ENCODE measurements at places on chromosomes 1 and 21. TPM values are rescaled to one million over a fixed set of nuclear protein-coding genes. Genes with fewer than 3 reads are reported as not detected.

The CLDN14 gene
- not detected for total RNA-seq

- DNase-seq, result no peak
These were observed 31.1 kb downstream of the LDLRAD2 start for GRCh38 chr1:21843208-21843607.

DNA sequence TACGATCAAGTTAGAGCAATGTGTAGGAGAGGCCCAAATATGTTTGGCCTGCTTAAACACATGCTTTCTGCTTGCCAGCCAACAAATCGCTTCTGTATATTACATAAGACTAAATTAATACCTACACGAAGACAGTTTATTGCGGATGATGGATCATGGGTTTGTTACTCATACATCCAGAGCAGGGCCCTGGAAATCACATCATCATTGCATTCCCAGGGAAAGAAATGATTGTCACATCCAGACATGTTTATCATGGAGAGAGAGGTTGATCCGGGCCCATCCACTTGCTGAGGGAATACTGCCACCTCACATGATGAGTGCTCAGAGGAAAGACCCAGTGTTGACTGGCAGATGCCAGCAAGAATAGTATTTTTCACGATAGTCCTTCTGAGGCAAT, 282.6 kb downstream of the NUF2 start:
- DNase-seq, result no peak

DNA sequence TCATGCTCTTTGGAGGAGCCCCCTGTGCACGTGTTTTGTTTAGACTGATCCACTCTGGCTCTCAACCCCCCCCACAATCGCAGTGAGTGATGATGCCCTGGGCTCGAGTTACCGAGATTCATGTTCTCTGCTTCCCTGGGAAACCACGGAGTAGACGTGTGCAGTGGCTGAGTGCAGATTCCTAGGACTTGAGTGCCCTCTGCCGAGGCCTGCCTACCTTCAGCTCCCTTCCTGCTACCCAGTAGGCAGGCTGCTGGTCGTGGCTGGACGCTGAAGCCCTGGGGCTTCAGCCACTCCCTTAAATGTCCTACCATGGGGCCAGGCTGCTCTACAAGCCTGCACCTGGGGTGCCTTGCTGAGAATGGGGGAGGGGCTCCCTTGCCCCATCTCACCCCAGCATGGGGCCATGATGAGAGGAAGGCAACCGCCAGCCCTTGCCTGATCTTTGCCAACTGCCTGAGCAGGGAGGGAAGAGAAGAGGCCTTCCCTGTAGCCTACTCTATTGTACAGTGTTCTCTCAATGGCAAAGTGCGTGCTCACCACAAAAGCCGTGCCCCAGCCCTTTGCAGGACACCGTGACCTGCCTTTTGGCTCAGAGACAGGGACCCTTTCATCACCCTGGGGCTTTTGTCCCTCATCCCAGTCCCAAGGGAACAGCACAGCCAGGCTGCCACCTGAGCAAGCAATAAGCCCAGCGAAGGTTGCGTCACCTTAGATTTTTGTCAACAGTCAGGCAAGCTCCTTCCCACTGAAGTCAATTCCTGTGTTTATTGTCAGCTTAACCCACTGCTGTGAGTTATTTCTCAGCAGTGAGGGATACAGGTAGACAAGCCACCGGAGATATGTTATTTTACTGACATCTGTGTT, 4.1 kb upstream of the GRIK3 start:
- DNase-seq, result no peak

GRCh38 chr1:19254416-19254815, 2.8 kb downstream of the MRTO4 start:
- no peak for DNase-seq

GRCh38 chr1:170306513-170306910, 160.8 kb downstream of the NTMT2 start:
- no peak for DNase-seq

- no peak for DNase-seq
These were observed 363.1 kb downstream of the PLPP3 start for GRCh38 chr1:56216218-56216617.

DNA sequence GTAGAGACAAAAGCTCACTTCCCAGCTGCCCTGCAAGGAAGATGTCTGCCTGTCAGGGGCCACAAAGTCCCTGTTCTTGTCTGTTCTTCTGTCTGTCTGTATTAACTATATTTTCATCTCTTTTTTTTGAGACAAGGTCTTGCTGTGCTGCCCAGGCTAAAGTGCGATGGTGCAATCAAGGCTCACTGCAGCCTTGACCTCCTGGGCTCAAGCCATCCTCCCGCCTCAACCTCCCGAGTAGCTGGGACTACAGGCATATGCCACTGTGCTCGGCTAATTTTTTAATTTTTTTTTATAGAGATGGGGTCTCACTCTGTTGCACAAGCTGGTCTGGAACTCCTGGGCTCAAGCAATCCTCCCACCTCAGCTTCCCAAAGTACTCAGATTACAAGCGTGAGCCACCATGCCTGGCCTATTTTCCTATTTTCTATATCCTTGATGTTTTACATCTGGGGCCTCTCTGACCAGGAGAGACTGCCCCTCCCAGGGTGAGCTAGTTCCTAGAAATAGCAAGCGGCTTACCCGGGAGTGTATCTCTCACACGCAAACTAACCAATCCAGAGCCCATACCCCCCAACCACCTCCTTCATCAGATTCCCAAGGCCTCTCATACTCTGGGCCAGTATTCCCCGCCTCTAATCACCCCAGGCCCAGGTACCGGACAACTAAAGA, 5.4 kb upstream of the KLHDC7A start:
- no peak for DNase-seq

DNA sequence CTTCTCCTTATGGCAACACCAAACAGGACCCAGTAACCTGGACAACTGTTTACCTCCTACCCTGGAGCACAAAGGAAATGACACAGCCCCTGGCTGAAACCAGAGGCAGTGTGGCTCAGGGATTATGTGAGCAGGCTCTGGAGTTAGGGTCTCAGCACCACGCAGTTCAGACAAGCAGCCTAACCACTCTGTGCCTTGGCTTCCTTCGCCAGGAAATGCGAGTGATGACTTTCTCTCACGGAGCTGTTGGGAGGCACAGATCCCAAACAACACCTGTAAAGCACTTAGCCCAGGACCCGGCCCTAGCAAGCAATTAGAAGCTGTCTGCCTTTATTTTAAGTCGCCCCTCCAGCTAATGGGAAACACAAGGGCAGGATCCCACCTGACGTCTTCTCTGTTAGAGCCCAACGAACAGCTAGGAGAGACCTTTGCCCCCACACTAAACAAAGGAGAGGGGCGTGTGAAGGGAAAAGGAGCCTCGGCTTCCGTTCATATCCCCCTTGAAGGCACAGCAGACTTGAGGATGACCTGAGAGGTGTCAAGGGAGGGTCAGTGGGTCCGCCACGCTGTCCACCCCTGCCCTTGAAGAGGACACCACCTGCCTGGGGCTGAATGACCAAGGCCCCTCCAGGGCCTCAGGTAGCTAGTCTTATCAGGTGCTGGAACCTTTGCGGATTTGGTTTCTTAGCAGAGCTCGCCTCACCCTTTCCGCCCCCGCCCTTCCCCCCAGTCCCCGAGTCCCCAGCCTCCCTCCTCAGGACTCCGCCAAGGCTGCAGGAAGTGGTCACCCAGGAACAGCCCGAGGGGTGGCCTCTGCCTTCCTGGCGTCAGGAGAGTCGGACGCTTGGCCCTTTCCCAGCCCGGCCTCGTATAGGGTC, 860 bp downstream of the TMEM63A start:
- peak; percentile 84 for DNase-seq

DNA sequence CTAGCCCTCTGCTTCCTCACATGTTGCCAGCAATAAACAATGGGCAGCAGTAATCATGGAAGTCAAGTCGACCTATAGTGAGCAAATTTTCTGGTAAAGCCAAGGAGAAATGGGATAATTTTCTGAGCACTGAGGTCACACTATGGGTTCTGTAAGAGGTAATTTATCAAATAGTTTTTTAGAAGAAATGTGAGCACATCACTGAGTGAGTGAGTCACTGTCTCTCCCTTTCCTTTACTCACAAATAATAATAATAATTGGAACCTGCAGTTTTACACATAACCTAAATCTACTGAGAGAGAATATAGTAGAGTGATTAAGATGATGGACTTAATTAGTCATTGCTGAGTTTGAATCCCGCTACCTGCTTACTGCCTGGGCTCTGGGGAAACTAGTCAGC, 23.6 kb downstream of the SLC35F3 start:
- DNase-seq, result no peak
